Fibroblast of skin of left biceps (primary cell): ENCODE measurements at places on chromosomes 11 and 22.

DNA sequence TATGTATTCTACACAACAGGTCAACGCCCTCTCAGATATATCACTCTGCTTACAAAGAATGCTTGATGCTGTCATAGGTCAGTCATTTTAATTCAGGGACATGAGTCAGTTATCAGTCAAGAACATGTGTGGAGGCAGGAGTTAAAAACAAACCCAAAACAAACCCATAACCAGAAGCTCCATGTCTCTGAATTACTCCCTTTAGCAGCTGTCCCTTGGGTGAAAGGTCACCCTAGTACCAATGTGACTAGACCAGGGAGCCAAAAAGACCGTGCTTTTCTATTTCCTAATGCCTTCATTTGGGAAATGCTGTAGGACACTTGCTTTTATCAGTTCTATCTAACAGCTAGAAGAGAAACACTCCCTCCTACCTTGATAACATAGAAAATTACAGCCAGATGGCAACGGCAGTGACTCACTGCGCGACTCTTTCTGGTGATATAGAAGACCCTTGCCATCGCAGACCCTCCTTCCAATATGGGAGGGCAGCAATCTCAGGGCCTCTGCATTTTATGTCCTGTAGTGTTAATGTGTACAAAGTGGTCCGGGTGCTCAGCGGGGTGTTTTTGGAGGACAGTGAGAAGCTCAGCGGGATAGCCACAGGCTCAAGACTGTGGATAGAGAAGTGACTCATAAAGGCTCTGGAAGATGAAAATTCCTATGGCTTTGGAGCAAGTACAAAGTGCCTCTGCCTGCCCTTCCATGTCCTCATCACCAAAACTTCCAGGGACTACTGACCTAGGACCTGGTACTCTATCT lies 24.8 kb downstream of the APOL5 start:
- DNase-seq = no peak

DNA sequence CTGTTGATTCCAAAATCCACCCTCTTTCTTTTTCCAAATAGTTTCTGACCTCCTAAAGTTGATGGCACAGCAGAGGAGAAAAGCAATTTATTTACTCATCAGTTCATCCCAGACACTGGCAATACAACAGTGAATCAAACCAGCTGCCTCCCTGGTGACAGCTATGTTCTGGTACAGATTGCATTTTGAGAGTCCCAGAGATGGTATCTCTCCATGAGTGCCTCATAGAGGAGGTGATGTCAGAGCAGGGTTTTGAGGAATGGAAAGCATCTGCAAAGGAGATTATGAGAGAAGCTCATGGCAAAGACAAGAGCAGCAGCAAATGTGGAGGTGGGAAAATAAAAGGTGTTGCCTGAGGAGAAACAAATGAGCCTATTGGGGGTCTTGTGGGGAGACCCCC lies 377.2 kb downstream of the MN1 start:
- no peak for DNase-seq

DNA sequence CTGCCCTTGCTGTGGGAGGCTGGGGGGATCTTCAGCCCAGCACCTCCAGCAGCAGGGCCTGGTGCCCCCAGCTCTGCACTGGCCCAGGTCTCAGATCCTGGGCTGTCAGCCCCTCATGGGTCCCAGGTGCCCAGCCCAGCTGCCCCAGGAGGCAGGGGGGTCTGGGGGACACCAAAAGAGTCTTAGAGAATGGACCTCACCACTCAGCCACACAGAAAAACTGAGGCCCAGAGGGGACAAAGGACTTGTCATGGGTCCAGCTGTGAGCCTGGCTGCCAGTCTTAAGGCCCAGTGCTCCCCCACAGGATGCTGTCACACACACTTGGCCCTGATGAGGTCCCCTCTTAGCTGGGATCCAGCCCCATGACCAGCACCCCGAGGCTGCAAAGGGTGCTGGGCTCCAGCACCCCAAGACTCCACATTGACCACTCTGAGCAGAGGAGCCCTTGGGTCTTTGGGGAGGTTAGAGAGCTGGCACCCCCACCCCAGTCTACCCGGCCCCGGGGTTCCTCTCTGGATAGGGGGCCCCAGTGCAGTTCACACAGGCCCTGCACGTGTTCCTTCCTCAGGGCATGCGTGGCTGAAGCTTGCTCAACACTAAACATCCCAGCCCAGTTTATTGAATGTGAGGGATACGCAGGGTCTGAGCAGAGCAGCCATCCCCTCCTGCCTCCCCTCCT lies 54.4 kb downstream of the IGLL5 start:
- DNase-seq = no peak

- DNase-seq = no peak
These were observed 92.2 kb downstream of the STK33 start for GRCh38 chr11:8501836-8502235.

DNA sequence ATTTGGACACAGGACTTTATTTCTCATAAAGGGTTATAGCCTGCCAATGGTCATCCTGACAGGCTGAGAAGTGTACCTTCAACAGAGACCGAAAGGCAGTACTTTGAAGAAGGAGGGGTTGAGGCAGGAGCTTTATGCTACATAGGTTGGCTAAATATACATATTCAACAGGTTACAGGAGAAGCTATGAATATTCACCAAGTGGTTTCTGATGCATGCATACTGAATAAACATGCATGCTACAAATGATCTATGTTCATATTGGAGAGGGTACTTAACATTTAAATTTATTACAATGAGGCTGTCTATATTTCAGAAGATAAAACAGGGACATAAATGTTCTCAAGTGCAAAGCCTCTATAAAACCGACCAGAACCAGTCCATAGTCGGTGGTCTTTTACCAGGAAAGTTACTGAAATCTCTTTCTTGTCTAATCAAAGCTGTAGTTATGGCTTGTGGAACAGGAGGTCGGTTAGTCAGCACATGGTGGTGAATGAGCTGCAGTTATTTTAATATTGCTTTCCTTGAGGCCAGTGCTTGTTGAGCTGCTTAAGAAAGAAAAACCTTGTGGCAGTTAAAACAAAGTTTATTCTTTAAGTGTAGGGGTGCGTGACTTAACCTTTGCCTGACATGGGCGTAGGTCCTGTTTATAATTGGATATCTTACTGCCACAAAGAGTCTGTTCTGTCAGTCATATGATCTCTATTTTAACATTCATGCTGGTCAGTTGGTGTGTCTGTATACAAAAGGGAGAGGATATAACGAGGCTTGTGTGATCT lies 19.5 kb downstream of the CNTF start:
- DNase-seq = no peak

GRCh38 chr11:21179770-21180169 lies 510.4 kb downstream of the NELL1 start:
- DNase-seq = no peak

DNA sequence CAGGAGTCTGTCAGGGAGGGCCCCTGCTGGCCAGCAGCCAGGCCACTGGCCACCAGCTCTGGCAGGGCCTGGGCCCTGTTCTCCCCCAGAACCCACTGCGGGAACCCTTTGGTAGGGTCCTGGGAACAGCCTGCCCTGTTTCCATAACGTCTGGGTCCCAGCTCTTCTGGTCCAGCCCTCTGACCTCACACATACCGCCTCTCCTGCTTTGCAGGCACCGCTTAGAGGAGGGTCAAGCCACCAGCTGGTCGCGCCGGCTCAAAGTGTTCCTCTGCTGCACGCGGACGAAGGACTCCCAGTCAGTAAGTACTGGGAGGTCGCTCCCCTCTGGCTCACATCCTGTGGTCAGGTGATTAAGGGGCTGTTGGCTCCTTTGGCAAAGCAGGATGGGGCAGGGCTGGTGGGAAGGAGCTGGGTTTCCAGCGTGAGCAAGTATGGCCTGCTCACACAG lies 26.6 kb upstream of the MYRF start:
- DNase-seq = no peak

GRCh38 chr11:104163100-104164027 lies 583 bp downstream of the PDGFD start:
- DNase-seq = no peak

- no peak for DNase-seq
These were observed 45.6 kb upstream of the HIPK3 start for GRCh38 chr11:33211580-33211979.

DNA sequence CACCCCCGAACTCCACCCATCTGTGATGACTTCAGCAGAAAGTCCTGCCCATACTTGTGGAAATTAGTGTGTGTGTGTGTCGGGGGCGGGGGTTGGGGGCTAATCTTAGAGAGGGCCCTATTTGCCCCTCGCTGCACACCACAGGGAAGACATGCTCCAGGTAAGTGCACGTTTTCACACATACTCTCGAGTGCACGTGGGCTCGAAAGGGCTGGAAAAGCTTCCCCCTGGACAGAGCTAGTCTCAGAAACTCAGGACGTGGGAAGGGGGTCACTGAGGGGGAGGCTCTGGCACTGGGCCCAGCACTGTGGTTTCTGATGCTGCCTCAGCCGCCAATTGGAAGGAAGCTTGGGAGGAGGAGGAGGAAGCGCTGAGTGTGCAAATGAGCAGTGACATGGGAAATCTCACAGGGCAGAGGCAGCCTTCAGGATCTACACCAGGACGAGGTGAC lies 40.7 kb upstream of the CD82 start:
- DNase-seq = no peak

- DNase-seq = no peak
These were observed 34.6 kb upstream of the PPP6R3 start for GRCh38 chr11:68425866-68426380.

GRCh38 chr22:47128622-47129215 lies 366.3 kb downstream of the TBC1D22A start:
- DNase-seq = no peak

DNA sequence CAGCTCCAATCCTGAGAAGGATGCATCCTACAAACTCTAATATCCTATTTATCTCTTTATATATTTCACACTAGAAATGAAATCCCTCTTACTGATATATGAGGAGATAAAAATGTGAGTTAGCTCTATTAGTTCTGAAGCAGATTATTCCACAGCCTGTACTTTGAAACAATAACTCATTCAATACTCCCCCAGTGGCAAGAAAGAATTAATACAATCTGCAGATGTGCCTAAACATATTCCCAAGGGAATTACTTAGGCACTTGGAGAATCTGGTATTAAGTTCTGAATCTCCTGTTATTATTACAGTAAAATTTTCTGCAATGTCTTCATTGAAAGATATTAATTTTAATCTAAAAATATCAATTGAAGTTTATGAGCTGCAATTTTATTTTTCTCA lies 59.4 kb downstream of the DDI1 start:
- DNase-seq = peak; percentile 68

- peak; percentile 75 for DNase-seq
These were observed 22.2 kb upstream of the CBX7 start for GRCh38 chr22:39174498-39175352.

DNA sequence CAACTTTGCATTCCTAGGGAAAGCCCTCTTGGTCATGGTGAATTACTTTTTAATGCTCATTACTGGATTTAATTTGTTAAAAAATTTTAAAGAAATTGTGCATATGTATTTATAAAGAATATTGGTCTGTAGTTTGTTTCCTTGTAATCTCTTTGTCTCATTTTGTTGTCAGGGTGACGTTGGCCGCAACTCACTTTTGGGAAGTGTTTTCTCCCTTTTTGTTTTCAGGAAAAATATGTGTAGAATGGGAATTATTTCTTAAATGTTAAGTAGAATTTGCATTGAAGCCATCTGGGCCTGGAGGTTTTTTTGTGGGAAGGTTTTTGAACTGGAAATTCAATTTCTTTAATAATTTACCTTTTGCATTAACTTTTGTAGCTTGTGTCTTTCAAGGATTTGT lies 149.1 kb downstream of the UVRAG start:
- DNase-seq = no peak

- no peak for DNase-seq
These were observed 9.9 kb downstream of the FXYD6 start for GRCh38 chr11:117866526-117866925.

DNA sequence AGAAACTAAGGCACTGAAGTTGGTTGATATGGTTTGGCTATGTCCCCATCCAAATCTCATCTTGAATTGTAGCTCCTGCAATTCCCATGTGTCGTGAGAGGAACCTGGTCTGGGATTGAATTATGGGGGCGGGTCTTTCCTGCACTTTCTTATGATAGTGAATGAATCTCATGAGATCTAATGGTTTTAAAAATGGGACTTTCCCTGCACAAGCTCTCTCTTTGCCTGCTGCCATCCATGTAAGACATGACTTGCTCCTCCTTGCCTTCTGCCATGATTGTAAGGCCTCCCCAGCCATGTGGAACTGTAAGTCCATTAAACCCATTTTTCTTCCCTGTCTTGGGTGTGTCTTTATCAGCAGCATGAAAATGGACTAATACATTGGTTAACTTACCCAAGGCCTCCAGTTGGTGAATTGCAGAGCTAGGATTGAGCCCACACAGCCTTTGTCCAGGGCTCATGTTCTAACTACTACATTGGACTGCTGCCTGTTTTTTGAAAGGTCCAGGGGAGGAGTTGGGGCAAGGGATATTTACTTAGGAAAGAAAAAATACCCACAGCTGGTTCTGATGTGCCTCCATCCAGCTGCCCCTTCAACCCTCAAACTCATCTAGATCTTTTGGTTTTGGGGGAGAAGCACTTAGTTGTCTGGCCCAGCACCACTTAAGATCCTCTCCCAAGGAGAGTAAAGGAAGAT lies 107.8 kb upstream of the NAV2 start:
- DNase-seq = no peak
